ENCODE measurements at places on chromosomes 7 and 10. TPM values are rescaled to one million over a fixed set of nuclear protein-coding genes. Genes with fewer than 3 reads are reported as not detected.

DNA sequence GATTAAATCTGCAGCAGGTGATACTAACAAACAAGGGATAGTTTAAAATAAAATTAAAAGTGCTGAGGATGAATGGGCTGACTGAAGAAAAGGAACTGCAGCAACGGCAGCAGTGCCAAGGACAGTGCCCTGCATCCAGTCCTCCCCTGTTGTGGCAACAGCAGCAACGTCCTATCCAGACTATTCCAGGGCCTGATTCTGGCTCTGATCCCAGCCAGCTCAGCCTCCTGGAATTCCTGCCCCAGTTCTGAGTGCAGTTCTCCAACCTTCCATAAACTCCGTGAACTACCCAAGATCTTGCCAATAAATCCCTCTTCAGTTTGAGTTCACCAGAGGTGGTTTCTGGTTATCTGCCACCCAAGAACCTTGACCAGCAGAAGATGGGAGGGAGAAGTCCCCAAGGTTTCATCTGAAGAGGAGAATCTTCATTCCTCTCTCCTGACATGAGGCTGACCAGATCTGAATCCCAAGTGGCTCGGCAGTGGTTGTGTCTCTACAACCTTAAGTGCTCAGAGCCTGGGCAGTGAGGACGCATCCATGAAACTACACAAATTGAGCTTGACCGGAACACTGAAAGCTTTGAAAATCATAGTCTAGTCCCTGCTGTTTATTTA, 115.8 kb downstream of the SORBS1 start:
- DNase-seq = no peak

GRCh38 chr10:34698248-34698831, 116.8 kb downstream of the PARD3 start:
- DNase-seq = no peak

DNA sequence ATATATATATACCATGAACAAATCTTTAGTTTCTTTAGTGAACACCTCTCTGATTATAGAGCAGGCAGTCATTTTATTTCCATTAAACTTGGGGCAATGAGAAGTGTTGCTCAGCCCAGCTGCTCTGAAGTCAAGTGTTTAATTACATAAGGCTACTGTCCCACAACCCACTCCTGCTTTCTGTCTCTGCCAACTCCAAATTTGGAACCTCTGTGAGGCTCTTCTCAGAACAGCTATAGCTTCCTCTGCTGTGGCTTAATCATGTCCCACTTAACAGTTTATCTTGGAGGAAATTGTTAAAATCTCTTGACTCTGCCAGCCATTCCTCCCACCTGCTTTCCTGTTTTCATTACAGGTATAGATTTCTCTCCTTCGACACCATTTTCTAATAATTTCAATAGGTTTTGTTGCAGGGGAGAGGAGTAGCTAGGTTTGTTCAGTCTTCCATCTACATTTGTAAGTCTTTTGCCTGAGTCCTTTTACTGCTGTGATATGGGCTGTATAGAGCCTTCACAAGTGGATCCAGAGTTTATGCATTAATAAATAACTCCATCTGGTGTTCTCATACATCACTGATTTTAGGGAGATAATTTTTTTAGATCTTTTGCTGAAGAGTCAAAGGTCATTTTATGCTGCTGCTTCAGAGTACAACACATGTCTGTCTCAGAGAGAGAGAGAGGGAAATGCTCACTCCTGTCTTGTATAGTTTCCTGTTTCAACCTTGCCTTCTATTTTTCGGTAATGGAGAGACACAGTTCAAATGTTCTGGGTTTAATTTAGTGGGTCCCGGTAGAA, 170.4 kb downstream of the WNT2 start:
- no peak for DNase-seq

- no peak for DNase-seq
These were observed 49.2 kb upstream of the ARID5B start for GRCh38 chr10:61852261-61852660.

GRCh38 chr7:81462672-81463071, 307.2 kb downstream of the HGF start:
- no peak for DNase-seq

DNA sequence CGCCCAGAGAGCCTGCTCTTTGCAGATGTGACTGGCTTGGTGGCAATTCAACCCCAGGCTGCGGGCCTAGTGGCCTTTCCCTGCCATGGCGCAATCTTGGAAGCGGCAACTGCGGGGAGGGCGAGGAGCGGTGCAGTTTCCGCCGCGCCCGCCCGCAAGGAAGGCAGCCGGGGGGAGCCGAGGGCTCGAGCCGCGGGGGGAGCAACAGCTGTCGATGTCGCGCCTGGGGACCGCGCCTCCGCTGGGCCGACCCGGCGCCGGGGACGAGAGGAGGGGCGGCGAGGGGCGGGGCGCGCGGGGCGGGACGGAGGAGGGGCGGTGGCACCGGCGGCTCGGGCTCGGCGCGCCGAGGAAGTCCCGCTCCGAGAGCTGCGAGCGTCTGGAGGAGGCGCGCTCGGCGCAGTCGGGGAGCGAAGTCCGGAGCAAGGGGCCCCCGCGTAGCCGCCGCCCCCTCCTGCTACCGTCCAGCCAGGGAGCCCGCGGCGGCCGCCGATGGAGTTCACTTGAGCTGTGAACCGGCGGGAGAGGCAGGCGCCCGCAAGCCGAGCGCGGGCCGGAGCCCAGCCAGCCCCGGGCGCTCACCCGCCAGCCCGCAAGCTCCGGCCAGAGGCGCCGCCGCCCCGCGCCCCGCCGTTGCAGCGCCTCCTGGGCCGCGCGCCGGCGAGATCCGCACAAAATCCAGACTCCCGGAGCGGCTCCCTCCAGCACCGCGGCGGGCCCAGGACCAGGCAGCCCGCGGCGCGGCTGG, 438.1 kb upstream of the GALNT17 start:
- peak; percentile 53 for DNase-seq

DNA sequence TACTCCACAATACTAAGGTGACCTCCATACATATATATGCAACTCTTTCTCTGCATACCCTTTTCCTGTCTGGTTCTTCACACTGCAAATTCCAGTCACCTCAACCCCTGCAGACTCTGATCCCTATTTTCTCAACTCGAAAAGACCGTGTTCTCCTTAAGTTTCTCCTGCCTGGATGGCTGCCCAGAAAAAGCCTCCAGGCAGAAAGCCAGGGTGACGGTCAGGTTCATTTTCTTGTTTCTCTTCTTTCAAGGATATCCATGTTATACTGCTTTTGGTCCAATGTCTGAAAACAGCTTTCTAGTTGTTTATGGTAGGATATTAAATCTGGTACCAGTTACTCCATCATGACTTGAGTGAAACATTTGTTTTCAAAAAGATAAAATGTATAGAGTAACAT, 267.8 kb upstream of the MYO3A start:
- no peak for DNase-seq

DNA sequence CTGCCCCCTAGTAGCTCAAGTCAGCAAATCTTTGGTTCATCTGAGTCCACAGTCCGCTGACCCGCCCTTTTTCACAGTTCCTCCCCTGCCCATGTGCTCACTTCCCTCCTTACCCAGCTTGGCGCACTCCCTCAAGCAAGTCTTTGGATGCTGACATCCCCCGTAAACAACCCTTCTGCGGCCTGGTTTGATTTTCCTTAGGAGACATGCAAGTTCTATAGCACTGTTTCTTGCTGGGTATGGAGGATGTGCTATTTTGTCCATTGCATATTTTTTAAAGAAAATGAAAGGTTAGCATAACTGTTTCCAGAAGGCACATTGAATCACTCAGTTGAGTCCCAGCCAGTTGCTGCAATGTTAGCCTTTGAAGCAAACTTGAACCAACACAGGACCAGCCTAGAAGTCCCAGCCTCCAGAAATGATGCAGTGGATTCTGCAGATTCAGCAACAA, 38.2 kb downstream of the HTRA1 start:
- no peak for DNase-seq

DNA sequence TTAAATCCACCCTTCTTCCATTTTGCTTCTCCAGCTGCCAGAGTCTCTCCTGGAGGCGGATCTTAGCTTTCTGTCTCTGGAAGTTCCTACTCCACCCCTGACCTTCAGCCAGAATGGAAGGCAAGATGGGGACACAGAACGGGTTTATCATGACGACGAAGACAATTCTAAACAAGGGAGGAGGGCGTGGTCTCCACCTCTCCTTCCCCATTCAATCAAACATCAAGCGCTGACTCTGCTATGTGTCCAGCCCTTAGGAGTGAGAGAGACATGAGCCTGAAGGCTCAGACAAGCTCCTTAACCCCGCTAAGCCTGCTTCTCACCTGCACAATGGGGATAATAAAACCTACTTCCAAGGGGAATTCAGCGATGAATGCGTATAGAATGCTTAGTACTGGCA, 3.1 kb downstream of the CYP17A1 start:
- DNase-seq = no peak

- DNase-seq = peak; percentile 66
These were observed at the start of gene CALHM1 for GRCh38 chr10:103458720-103459119. Gene CALHM1, minus strand, starts transcription at chr10:103458900. Its CDS starts 149 bp downstream, at chr10:103458751.

DNA sequence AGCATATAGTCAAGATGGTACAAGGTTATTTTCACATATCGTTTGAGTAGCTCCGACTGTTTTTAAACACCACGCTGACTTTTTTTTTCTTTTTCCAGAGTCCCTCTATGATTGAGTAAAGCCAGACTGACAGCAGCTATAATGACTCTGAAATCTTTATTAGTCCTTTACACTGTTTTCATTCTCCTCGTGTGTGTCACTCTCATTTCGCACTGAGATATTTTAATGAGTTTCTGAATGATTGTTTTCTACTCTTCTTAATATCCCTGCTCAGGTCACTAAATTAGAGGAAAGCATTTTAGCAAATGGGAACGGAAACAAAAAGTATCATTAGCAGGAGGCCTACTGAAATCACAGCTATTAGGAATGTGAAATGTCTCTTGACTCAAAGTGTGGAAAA, 162.3 kb upstream of the MTPN start:
- no peak for DNase-seq

GRCh38 chr10:59287587-59288255, 74.6 kb downstream of the FAM13C start:
- no peak for DNase-seq

DNA sequence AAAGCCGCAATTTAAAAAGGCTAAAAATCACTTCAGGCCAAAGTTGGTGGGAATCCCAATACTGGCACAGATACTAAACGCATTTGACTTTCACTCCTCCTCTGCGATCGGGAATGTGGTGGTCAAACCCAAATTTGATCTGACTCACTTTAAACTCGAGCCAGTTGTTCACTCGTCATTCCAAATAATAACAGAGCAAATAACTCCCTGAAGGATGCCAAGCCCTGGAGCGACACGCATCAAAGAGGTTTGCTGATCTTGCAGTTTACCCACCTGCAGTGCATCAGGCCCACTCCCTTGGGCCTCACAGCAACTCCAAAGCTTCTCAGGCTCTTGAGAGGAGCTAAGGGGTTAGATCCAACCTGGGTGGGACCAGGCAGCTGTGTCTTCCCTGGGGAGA, 12.2 kb downstream of the PTN start:
- DNase-seq = no peak

The GPR141 gene
- not detected for total RNA-seq

The PAX4 gene
- total RNA-seq = not detected

The ASB10 gene
- not detected for total RNA-seq

The CXCL12 gene
- not detected for total RNA-seq

The BMPER gene
- total RNA-seq = not detected

The FGL2 gene
- total RNA-seq = 9.9 TPM

The NANOS1 gene
- 0.28 TPM for total RNA-seq

The FBXO24 gene
- 1.3 TPM for total RNA-seq

Data from activated CD8-positive, alpha-beta memory T cell treated with anti-CD3 and anti-CD28 coated beads, Interleukin-2, amount 10 ng/mL, durations not matched to agents 7 days and 5 days (primary cell).